ENCODE measurements at places on chromosomes 12 and 14. TPM values are rescaled to one million over a fixed set of nuclear protein-coding genes. Genes with fewer than 3 reads are reported as not detected.

The PLEKHG7 gene
- total RNA-seq: 0.37 TPM

The IGF1 gene
- 71.1 TPM for total RNA-seq

The PUS7L gene
- 41.2 TPM for total RNA-seq

The PHC1 gene
- total RNA-seq: 42.3 TPM

The SSTR1 gene
- 0.37 TPM for total RNA-seq

The SAMD4A gene
- total RNA-seq: 58.5 TPM

The AQP2 gene
- not detected for total RNA-seq

The IFNG-AS1 gene
- total RNA-seq: 0.32 TPM

The CLEC9A gene
- total RNA-seq: 0.90 TPM

The RPGRIP1 gene
- 0.48 TPM for total RNA-seq

The GLS2 gene
- 0.79 TPM for total RNA-seq

The SLC6A15 gene
- 1.2 TPM for total RNA-seq

The FOXG1 gene
- not detected for total RNA-seq

The ENTPD5 gene
- 21.3 TPM for total RNA-seq

The SSPN gene
- total RNA-seq: 78.5 TPM

The ADCY6 gene
- total RNA-seq: 30.2 TPM

The DIO2 gene
- 2.4 TPM for total RNA-seq

The NELL2 gene
- total RNA-seq: 28.1 TPM

The VRTN gene
- not detected for total RNA-seq

The DBX2 gene
- 0.26 TPM for total RNA-seq

The SPIC gene
- 0.42 TPM for total RNA-seq

The SLC10A1 gene
- total RNA-seq: not detected

The PRB2 gene
- total RNA-seq: not detected

The CLEC2D gene
- total RNA-seq: 31.2 TPM

The MYF5 gene
- 5.4 TPM for total RNA-seq

The GLT1D1 gene
- total RNA-seq: 0.58 TPM

The LMO3 gene
- 57.0 TPM for total RNA-seq

The PIWIL1 gene
- total RNA-seq: 0.21 TPM

The KRT3 gene
- not detected for total RNA-seq

The SMIM10L1 gene
- 10.8 TPM for total RNA-seq

The NFATC4 gene
- total RNA-seq: 41.8 TPM

The MGST1 gene
- total RNA-seq: 20.4 TPM

The PLD4 gene
- 6.8 TPM for total RNA-seq

The RAD51B gene
- total RNA-seq: 92.9 TPM

The FAIM2 gene
- total RNA-seq: 7.4 TPM

The AKAP6 gene
- total RNA-seq: 43.0 TPM

The GARIN6 gene
- not detected for total RNA-seq

The NPFF gene
- not detected for total RNA-seq

The TIGAR gene
- total RNA-seq: 3.6 TPM

The COL2A1 gene
- 2.3 TPM for total RNA-seq

The RGS6 gene
- 3.3 TPM for total RNA-seq

The ABHD12B gene
- not detected for total RNA-seq

The EID3 gene
- 7.7 TPM for total RNA-seq

The C12orf56 gene
- total RNA-seq: 0.95 TPM

The REM2 gene
- 0.16 TPM for total RNA-seq

The PRH2 gene
- not detected for total RNA-seq

The POU6F1 gene
- 4.3 TPM for total RNA-seq

The ALG10 gene
- 23.4 TPM for total RNA-seq

The MANSC1 gene
- total RNA-seq: 6.9 TPM

The OR4E2 gene
- not detected for total RNA-seq

The FGD4 gene
- 24.8 TPM for total RNA-seq

The CIDEB gene
- total RNA-seq: 7.3 TPM

The DTX1 gene
- 3.3 TPM for total RNA-seq
